CD4-positive, alpha-beta T cell (primary cell): ENCODE measurements at places on chromosomes 4 and X. TPM values are rescaled to one million over a fixed set of nuclear protein-coding genes. Genes with fewer than 3 reads are reported as not detected.
A peak's percentile ranks its signal among the peaks of the same experiment; 100 is the strongest.

Gene SHROOM2
- total RNA-seq, result not detected

Gene TSR2
- total RNA-seq, result 36.5 TPM

Gene LNX1
- not detected for total RNA-seq

Gene DKC1
- 51.7 TPM for total RNA-seq

Gene GBA3
- not detected for total RNA-seq

Gene TRIM75
- not detected for total RNA-seq

Gene SLC9A6
- total RNA-seq, result 20.0 TPM

Gene AREG
- 63.8 TPM for total RNA-seq

Gene SHOX
- not detected for total RNA-seq

Gene USP26
- total RNA-seq, result not detected

Gene EVC
- 1.5 TPM for total RNA-seq

Gene HSFX3
- not detected for total RNA-seq

Gene TLR10
- total RNA-seq, result not detected

DNA sequence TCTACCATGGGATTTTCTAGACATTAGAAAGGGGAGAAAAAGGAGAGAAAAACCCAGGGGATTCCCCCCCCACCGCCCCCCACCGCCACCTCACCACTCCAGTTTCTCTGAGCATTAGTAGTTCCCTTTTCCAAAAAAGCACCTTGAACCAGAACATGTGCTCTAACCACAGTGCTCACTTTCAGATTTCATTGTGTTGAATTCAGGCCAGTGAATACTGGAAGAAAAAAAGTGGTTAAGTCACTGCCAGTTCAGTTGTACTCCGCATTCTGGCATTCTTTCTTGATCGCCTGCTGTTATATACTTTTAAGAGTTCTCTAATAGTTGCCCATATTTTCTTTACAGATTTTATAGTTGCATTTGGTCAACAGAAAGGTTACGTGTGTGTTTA, 40.9 kb downstream of the JADE3 start:
- H3K36me3 ChIP-seq, result no peaks in the 10 kb centered on the region
- no peak overlapping the region for H3K27ac ChIP-seq
- H3K4me1 ChIP-seq, result no peaks in the 10 kb centered on the region
- no peak overlapping the region for H3K4me3 ChIP-seq

DNA sequence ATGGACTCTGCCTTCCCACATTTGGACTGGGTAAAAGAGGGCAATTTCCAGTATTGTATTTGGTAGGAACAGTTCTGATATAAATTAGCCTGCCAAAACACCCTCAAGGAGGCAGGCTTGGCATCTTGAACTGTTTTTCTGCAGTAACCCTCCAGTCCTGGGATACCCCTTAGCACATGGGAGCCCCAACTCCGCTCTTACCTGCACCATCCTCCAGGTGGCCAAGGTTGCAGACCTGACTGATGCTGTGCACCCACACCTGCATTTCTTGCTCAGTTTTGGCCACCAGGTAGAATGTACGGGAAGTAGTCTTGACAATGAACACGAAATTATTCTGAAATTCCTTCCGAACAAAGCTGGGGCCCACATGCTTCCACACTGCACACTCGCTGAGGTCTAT, 35.1 kb downstream of the GAB3 start:
- no peak overlapping the region for H3K27ac ChIP-seq
- H3K4me1 ChIP-seq, result peaks cover 52% of the 10 kb centered on the region
- H3K27me3 ChIP-seq, result no peaks in the 10 kb centered on the region
- peaks cover 7% of the 10 kb centered on the region for H3K36me3 ChIP-seq
- no peak for DNase-seq
- H3K4me3 ChIP-seq, result no peak overlapping the region

DNA sequence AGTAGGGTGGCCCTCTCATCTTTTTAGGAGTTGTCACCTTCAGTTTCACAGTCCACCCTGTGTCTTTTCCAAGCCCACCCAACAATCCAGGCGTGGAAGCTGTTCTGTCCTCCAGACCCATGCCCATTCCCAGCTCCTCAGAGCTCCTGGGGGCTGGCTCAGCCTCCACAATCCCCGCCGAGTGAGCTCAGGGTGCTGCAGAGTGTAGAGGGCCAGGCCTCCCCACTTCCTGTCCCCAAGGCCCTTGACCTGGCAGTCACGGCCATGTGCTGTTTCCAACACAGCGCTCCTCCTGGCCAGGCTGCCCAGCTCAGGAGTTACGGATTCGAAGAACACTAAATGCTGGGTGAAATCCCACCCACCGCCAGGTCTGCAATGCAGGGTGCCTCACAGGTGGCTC, 31.8 kb downstream of the PDHA1 start:
- DNase-seq, result no peak
- H3K36me3 ChIP-seq, result no peaks in the 10 kb centered on the region
- no peaks in the 10 kb centered on the region for H3K27me3 ChIP-seq

- H3K4me1 ChIP-seq, result no peaks in the 10 kb centered on the region
- H3K27me3 ChIP-seq, result no peaks in the 10 kb centered on the region
- H3K4me3 ChIP-seq, result no peak overlapping the region
These were observed 2153.6 kb upstream of the AGA start for GRCh38 chr4:179595671-179596410.

- H3K27ac ChIP-seq, result peak overlapping the region; percentile 55
- H3K4me1 ChIP-seq, result peaks cover 31% of the 10 kb centered on the region
- peak overlapping the region; percentile 87 for H3K4me3 ChIP-seq
- no peak for DNase-seq
These were observed 979 bp upstream of the SLC9A6 start for GRCh38 chrX:135984256-135984655.

GRCh38 chr4:107978716-107979451, 10.8 kb upstream of the HADH start:
- DNase-seq, result no peak
- H3K4me1 ChIP-seq, result no peaks in the 10 kb centered on the region
- no peak overlapping the region for H3K4me3 ChIP-seq
- H3K36me3 ChIP-seq, result no peaks in the 10 kb centered on the region
- no peaks in the 10 kb centered on the region for H3K27me3 ChIP-seq

- H3K4me1 ChIP-seq, result no peaks in the 10 kb centered on the region
- no peak for DNase-seq
- no peaks in the 10 kb centered on the region for H3K36me3 ChIP-seq
- H3K27me3 ChIP-seq, result no peaks in the 10 kb centered on the region
- no peak overlapping the region for H3K27ac ChIP-seq
These were observed 14.6 kb upstream of the NKX3-2 start for GRCh38 chr4:13558881-13559280.

GRCh38 chr4:36399762-36400353, 118.4 kb downstream of the DTHD1 start:
- H3K4me3 ChIP-seq, result no peak overlapping the region
- H3K27me3 ChIP-seq, result no peaks in the 10 kb centered on the region
- DNase-seq, result peak; percentile 39
- no peak overlapping the region for H3K27ac ChIP-seq
- H3K4me1 ChIP-seq, result no peaks in the 10 kb centered on the region
- no peaks in the 10 kb centered on the region for H3K36me3 ChIP-seq

GRCh38 chr4:38785901-38786402, 3.2 kb upstream of the TLR10 start:
- no peaks in the 10 kb centered on the region for H3K36me3 ChIP-seq
- H3K27ac ChIP-seq, result no peak overlapping the region
- H3K4me1 ChIP-seq, result peaks cover 4% of the 10 kb centered on the region
- H3K27me3 ChIP-seq, result no peaks in the 10 kb centered on the region

GRCh38 chr4:48341776-48342605, 662 bp downstream of the SLAIN2 start:
- no peak for DNase-seq
- peaks cover 22% of the 10 kb centered on the region for H3K4me1 ChIP-seq
- H3K4me3 ChIP-seq, result peak overlapping the region; percentile 82
- H3K27ac ChIP-seq, result peak overlapping the region; percentile 86
- H3K36me3 ChIP-seq, result no peaks in the 10 kb centered on the region

GRCh38 chr4:102579794-102580462, 78.8 kb downstream of the NFKB1 start:
- H3K4me1 ChIP-seq, result peaks cover 11% of the 10 kb centered on the region
- H3K4me3 ChIP-seq, result no peak overlapping the region
- H3K27me3 ChIP-seq, result no peaks in the 10 kb centered on the region
- no peak for DNase-seq

DNA sequence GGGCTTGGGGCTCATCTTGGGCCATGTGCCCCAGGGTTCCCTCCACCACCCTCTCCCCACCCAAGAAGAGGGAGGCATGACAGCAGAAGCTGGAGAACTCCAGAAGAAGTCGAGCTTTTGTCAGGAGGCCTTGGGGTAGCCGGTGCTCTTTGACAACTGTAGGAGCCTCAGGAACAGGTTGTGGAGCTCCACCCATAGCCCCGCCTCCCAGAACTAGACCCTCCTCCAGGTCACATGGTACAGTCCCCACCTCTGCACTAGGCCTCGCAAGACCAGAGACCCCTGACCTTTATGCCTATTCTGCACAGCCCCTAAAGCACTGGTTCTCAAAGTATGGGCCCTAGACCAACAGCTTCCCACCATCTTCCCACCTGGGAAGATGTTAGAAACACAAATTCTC, 8.0 kb upstream of the MORC4 start:
- H3K36me3 ChIP-seq, result no peaks in the 10 kb centered on the region
- no peak for DNase-seq
- H3K4me1 ChIP-seq, result no peaks in the 10 kb centered on the region
- H3K4me3 ChIP-seq, result no peak overlapping the region

DNA sequence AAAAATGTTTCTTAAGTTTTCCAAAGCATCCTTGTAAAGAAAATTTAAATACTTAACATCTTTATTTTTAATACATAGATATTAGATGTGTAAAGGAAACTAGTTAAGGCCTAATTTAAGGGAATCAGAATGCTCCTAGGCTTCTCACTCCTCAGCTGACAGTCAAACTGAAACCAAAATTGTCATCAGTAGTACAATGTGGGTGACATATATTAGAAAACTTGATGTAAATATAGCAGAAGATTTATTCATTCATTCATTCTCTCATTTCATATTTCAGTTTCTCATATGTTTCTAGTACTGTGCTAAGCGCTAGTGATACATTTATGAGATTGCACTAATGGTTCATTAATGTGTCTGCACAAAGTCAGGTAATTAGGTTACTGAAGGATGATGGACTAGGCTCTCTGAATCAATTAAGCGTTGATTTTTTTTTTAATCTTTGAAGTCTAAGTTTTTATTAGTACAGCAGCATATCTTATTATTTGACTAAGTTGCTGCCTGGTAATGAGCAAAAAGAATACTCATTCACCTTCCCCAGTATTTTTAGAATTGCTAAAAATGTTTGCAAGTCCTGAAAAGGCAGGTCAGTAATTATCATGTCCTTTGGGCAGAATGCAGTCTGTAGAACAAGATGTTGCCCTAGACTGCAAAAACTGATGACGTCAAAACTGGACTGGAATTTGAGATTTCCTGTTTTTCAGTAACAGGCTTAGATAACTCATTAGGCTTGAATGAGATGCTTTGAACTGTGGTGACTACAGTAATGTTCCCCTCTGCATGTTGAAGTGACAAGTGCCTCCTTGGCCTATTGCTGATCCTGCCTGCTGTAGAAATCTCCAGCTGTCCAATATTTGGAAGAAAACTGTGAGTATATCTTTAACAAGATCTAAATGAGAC, 128.7 kb downstream of the ARHGAP24 start:
- no peak overlapping the region for H3K4me3 ChIP-seq
- no peak overlapping the region for H3K27ac ChIP-seq
- H3K4me1 ChIP-seq, result no peaks in the 10 kb centered on the region
- H3K27me3 ChIP-seq, result no peaks in the 10 kb centered on the region
- no peaks in the 10 kb centered on the region for H3K36me3 ChIP-seq

- peaks cover 38% of the 10 kb centered on the region for H3K4me1 ChIP-seq
- H3K27ac ChIP-seq, result no peak overlapping the region
- peak; percentile 68 for DNase-seq
- H3K4me3 ChIP-seq, result peak overlapping the region; percentile 63
- H3K27me3 ChIP-seq, result peaks cover 2% of the 10 kb centered on the region
These were observed 531 bp downstream of the DGKQ start for GRCh38 chr4:972651-973424.

DNA sequence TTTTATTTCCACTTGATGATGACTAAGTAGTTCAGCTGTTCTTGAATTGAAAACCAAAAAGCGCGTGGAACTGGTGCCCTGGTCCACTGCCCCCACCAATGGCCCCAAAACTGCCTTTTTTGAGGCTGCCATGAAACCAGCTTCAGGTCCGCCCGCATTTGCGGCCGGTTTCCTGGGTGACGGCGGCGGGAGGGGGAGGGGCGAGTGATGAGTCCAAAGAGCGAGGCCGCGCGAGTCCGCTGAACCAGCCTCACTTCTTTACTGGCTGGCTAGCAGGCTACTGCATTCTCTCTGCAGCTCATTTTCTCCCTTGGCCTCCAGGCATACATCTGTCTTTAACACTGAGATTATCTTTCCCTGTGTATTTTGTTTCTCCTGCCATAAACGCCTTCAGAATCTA, 72.9 kb upstream of the FABP2 start:
- no peaks in the 10 kb centered on the region for H3K36me3 ChIP-seq
- no peaks in the 10 kb centered on the region for H3K4me1 ChIP-seq
- H3K4me3 ChIP-seq, result no peak overlapping the region
- no peak overlapping the region for H3K27ac ChIP-seq
- DNase-seq, result no peak

GRCh38 chr4:47639531-47639930, 154.5 kb downstream of the ATP10D start:
- no peaks in the 10 kb centered on the region for H3K36me3 ChIP-seq
- no peaks in the 10 kb centered on the region for H3K4me1 ChIP-seq
- no peak overlapping the region for H3K27ac ChIP-seq

DNA sequence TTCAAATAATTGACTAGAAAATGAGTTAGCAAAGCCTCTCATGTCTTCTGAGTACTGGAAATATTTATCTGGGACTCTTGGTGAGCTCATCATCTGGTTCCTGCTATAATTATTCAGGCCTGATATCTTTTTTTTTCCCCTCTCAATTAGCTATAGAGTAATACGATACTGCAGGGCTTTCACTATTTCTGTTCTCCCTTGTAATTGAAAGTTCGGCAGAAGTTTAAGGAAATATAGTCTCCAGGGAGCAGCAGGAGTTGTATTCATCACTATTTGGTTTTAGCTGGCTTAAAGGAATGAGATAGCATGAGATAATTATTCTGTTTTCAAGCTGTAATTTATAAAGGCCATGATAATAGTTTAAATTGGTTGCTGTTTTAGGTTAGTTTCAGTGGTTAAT, 378.6 kb upstream of the EPHA5 start:
- no peaks in the 10 kb centered on the region for H3K27me3 ChIP-seq
- no peak overlapping the region for H3K27ac ChIP-seq
- H3K4me1 ChIP-seq, result no peaks in the 10 kb centered on the region
- H3K4me3 ChIP-seq, result no peak overlapping the region
- no peaks in the 10 kb centered on the region for H3K36me3 ChIP-seq

- H3K4me1 ChIP-seq, result no peaks in the 10 kb centered on the region
- no peak overlapping the region for H3K27ac ChIP-seq
- H3K36me3 ChIP-seq, result no peaks in the 10 kb centered on the region
- no peaks in the 10 kb centered on the region for H3K27me3 ChIP-seq
These were observed 22.0 kb upstream of the STK26 start for GRCh38 chrX:132001127-132001526.

DNA sequence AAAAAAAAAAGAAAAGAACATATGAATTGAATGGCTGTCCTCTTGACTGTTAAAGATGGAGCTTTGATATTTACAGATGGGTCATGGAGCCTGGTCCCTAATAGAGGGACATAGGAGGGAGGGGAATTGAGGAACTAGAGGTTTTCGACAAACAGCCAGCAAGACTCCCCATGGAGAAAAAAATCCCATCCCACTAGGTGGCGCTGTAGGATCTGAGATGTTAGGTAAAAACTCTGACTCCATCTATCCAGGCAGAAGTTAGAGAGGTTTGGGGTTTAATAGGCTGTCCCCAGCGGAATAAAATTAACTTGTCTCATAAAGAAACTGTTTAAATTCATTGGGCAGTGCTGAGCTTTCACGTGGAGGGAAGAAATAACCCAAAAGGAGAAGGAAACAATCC, 45.9 kb downstream of the HMGB2 start:
- no peaks in the 10 kb centered on the region for H3K36me3 ChIP-seq
- no peaks in the 10 kb centered on the region for H3K27me3 ChIP-seq
- no peak overlapping the region for H3K27ac ChIP-seq
- peak; percentile 80 for DNase-seq

GRCh38 chr4:150332961-150333360, 249.0 kb upstream of the MAB21L2 start:
- no peak overlapping the region for H3K4me3 ChIP-seq
- H3K27ac ChIP-seq, result no peak overlapping the region
- no peak for DNase-seq
- no peaks in the 10 kb centered on the region for H3K4me1 ChIP-seq
- no peaks in the 10 kb centered on the region for H3K27me3 ChIP-seq
